ENCODE measurements at places on chromosomes 11 and 22. TPM values are rescaled to one million over a fixed set of nuclear protein-coding genes. Genes with fewer than 3 reads are reported as not detected.

The C22orf31 gene
- not detected for total RNA-seq

GRCh38 chr22:20159076-20159475, 8.2 kb upstream of the CCDC188 start:
- no peak for DNase-seq
- H3K27me3 ChIP-seq = no peaks in the 10 kb centered on the region
- no peak overlapping the region for H3K4me3 ChIP-seq
- H3K36me3 ChIP-seq = no peaks in the 10 kb centered on the region

DNA sequence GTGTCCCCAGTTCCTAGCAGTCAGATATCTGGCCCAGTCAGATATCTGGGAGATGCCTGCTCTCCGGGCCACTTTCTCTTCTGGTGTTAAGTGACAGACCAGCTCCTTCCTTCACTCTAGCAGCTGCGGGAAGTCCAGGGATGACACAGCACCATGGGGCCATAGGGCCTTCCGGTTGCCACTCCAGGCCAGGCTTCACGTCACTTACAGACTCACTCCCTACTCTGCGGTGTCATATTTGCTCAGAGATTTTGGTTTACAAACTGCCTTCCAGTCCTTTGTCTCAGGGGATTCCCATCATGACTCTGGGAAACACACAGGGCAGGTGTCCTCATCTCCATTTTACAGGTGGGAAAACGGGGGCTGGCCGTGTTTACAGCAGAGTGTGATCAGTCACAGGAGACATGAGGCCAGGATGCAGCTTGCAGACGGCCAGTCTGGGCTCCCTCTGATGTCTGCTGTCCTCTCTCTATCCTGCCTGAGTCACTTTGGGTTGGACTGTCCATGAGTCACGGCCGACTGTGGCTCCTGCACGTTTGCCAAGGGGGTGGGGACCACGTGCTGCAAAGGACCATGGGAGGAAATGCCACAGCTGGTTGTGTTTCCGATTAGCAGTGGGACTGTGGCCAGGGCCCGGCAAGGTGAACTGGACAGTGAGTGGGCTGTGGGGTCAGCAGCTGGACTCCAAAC, 8.2 kb upstream of the TBC1D22A start:
- no peak overlapping the region for H3K4me3 ChIP-seq
- peak overlapping the region; percentile 3 for H3K27ac ChIP-seq
- peaks cover 15% of the 10 kb centered on the region for H3K36me3 ChIP-seq
- DNase-seq = peak; percentile 64

- H3K4me1 ChIP-seq = peaks cover 10% of the 10 kb centered on the region
- H3K36me3 ChIP-seq = no peaks in the 10 kb centered on the region
- H3K4me3 ChIP-seq = no peak overlapping the region
- no peak overlapping the region for H3K27ac ChIP-seq
- no peak for DNase-seq
- peaks cover 35% of the 10 kb centered on the region for H3K27me3 ChIP-seq
Measured at GRCh38 chr11:61549662-61550568, 31.0 kb downstream of the SYT7 start.

- H3K36me3 ChIP-seq = no peaks in the 10 kb centered on the region
- H3K27me3 ChIP-seq = peaks cover 8% of the 10 kb centered on the region
- no peak overlapping the region for H3K27ac ChIP-seq
- H3K4me3 ChIP-seq = peak overlapping the region; percentile 39
- peaks cover 12% of the 10 kb centered on the region for H3K4me1 ChIP-seq
Measured at GRCh38 chr11:118621071-118621783, 13.8 kb downstream of the PHLDB1 start.

The MMP13 gene
- total RNA-seq = not detected

- no peaks in the 10 kb centered on the region for H3K4me1 ChIP-seq
- DNase-seq = no peak
- H3K36me3 ChIP-seq = peaks cover 9% of the 10 kb centered on the region
- no peaks in the 10 kb centered on the region for H3K27me3 ChIP-seq
Measured at GRCh38 chr11:10514202-10514601, 26.8 kb downstream of the RNF141 start.

GRCh38 chr11:62922653-62923431, 1.7 kb upstream of the CHRM1 start:
- H3K4me1 ChIP-seq = peaks cover 32% of the 10 kb centered on the region
- H3K36me3 ChIP-seq = no peaks in the 10 kb centered on the region
- H3K27me3 ChIP-seq = peaks cover 57% of the 10 kb centered on the region
- peak; percentile 83 for DNase-seq
- peak overlapping the region; percentile 59 for H3K4me3 ChIP-seq

DNA sequence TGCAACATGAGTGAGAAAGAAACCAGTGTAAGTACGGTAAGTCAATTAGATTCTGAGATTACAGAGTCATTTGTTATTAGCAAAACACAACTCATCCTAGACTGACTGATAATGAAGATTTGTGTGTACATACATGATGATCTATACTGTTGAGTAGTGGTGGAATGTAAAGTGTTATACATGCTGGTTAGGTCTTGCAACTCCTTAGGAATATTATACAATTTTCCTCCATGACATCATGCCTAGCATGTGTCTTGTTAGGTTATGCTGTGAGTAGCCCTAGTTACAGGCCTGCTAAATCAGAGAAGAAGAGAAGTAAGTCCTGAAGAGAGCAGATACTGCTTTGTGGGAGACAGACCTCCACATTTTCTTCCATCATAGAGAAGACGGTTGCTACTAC, 880.6 kb downstream of the LUZP2 start:
- H3K4me1 ChIP-seq = no peaks in the 10 kb centered on the region
- no peak overlapping the region for H3K27ac ChIP-seq
- H3K27me3 ChIP-seq = no peaks in the 10 kb centered on the region
- DNase-seq = no peak

All from activated CD4-positive, alpha-beta T cell treated with anti-CD3 and anti-CD28 coated beads for 36 hours (primary cell).